CD8-positive, alpha-beta memory T cell (primary cell): ENCODE measurements at places on chromosomes 4 and X.

GRCh38 chrX:100409610-100410590 lies at the start of gene PCDH19:
Gene PCDH19, minus strand, starts transcription at chrX:100410273. Its CDS starts 1,676 bp downstream, at chrX:100408597.
- H3K4me3 ChIP-seq, result no peak within 1 kb of the TSS
- no peaks in the 10 kb centered on the region for H3K27me3 ChIP-seq
- H3K36me3 ChIP-seq, result no peaks in the 10 kb centered on the region
- no peaks in the 10 kb centered on the region for H3K4me1 ChIP-seq

DNA sequence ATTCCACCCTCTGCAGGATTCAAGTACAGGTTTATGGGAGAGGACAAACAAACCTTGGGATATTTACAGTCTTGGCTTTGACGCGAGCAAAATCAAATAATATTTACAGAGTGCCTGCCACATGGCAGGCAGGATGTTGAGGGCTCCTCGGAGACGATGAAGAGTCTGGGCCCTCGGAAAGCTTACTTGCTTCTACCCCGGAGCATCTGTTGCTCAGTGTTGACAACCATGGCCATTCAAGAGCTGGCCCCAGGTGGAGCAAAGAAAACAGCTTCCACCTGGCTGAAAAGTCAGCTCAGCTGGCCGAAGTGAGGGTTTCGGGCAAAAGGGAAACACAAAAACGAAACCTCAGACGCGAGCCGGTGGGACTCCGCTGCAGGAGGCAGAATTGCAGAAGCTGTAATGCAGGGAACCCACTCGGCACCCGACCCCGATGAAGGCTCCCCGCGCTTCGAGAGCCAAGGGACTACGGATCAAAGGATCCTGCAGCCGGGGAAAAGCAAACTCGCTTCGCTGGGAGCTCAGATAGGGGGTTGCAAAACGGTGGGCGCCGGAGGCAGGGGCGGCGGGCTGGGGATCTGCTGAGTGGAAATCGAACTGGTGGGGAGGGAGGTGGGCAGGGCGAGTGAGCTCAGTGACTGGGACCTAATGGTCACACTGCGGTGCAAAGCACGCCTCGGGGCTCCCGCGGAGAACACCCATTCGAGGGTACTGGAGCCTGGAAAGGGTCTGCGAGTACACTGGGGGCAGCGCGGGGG lies 805 bp downstream of the ATP8A1 start:
- no peaks in the 10 kb centered on the region for H3K27me3 ChIP-seq
- H3K4me1 ChIP-seq, result peaks cover 31% of the 10 kb centered on the region
- no peaks in the 10 kb centered on the region for H3K36me3 ChIP-seq
- DNase-seq, result peak; percentile 62
- H3K4me3 ChIP-seq, result peak overlapping the region; percentile 89

- no peak for DNase-seq
- H3K4me1 ChIP-seq, result no peaks in the 10 kb centered on the region
- H3K36me3 ChIP-seq, result no peaks in the 10 kb centered on the region
- no peak overlapping the region for H3K27ac ChIP-seq
- no peaks in the 10 kb centered on the region for H3K27me3 ChIP-seq
Observed at GRCh38 chr4:74896595-74896994, 36.3 kb upstream of the PARM1 start.

DNA sequence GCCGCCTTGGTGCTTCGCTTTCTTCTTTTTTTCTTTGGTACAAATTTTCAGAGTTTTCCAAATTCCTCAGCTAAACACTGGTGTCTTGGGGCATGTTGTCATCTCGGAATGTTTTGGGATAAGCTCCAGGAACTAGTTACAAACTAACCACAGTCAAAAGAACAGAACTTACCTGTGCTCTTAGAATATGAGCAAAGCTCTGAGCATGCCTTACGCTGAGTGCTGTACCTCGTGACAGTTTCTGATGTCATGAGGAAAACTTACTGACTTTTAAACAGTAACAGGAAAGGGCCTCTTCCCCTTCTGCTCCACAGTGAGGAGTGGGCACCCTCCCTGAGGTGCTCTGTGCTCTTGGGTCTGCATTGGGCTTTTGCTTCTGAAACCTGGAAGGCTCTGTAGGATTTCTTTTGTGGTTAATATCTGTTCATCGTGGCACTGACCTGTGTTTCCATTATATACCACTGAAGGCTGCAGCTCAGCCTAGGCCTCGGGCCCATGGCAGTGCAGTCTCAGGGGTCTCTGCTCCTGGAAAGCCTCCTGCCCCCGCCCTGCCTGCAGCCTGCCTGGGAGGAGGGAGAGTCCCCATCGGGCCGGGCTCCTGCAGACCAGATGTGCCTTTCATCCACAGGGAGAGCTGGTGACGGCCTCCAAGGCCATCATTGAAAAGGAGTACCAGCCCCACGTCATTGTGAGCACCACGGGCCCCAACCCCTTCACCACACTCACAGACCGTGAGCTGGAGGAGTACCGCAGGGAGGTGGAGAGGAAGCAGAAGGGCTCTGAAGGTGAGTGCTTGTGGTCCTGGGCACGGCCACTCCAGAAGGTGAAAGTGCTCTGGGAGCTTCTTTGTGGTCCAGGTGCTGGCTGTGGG lies 48.7 kb downstream of the NOP14 start:
- peaks cover 42% of the 10 kb centered on the region for H3K36me3 ChIP-seq
- no peak for DNase-seq
- no peak overlapping the region for H3K27ac ChIP-seq
- no peaks in the 10 kb centered on the region for H3K4me1 ChIP-seq
- no peak overlapping the region for H3K4me3 ChIP-seq

DNA sequence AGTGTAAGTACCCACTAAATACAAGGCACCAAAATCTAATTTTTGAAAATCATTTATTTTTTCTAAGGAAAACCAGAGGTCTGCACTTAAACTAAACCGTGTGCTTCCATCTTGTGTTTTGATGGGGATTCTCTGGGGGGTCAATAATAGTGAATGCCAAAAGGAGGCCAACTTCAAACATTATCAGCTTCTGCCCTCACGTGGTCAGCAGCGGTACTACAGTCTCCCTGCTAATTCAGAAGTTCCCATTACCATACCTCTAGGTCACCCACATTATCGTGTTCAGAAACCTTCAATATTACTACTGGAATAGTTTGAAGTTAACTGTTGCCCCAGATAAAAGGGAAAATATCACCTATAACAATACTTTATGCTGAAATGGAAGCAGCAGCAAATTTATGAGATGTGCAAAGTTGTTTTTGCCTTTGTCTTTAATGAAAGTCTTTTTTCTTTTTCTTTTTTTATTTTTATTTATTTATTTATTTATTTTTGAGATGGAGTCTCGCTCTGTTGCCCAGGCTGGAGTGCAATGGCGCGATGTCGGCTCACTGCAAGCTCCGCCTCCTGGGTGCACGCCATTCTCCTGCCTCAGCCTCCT lies 17.3 kb downstream of the CTPS2 start:
- no peak overlapping the region for H3K27ac ChIP-seq
- H3K4me3 ChIP-seq, result no peak overlapping the region
- no peaks in the 10 kb centered on the region for H3K4me1 ChIP-seq
- H3K27me3 ChIP-seq, result no peaks in the 10 kb centered on the region
- H3K36me3 ChIP-seq, result no peaks in the 10 kb centered on the region
- peak; percentile 53 for DNase-seq

GRCh38 chr4:68460085-68460484 lies 12.8 kb downstream of the TMPRSS11E start:
- H3K36me3 ChIP-seq, result no peaks in the 10 kb centered on the region
- H3K27me3 ChIP-seq, result no peaks in the 10 kb centered on the region
- no peak for DNase-seq
- H3K27ac ChIP-seq, result no peak overlapping the region
- H3K4me3 ChIP-seq, result no peak overlapping the region
- H3K4me1 ChIP-seq, result no peaks in the 10 kb centered on the region

DNA sequence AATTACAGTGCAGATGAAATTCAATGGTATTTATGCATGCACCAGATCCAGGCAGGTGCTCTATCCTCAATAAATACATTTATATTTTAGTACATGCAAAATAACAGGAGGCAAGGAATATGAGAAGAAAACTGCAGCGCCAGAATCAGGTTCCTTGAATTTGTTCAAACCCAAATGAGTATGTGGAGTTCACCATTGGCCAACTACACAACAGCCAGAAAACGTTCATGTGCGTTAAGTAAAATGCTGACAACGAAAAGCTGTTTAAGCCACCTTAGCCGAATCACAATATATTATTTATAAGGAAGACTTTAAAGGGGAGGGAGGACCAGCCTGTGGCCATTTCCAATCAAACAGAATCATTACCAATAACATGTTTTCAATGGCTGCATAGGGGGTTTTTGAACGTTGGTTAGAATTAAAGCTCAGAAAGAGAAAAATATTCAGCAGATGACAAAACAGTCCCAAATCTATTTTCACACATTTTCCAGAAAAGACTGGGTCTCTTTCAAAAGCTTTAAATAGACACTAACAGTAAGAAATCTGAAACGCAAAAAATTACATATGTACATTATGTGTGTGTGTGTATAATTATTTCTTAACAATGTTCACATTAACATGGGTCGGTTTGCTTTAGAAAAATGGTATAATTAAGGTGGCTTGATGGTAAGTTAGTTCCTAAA lies 171.9 kb downstream of the LDB2 start:
- H3K4me3 ChIP-seq, result no peak overlapping the region
- no peak for DNase-seq
- H3K36me3 ChIP-seq, result no peaks in the 10 kb centered on the region
- no peaks in the 10 kb centered on the region for H3K27me3 ChIP-seq

- H3K4me1 ChIP-seq, result no peaks in the 10 kb centered on the region
- DNase-seq, result no peak
- H3K27me3 ChIP-seq, result no peaks in the 10 kb centered on the region
- no peak overlapping the region for H3K4me3 ChIP-seq
- H3K27ac ChIP-seq, result no peak overlapping the region
Observed at GRCh38 chr4:5874811-5875449, 18.0 kb downstream of the CRMP1 start.
